Tibial nerve (tissue), 4 donors: ENCODE measurements at places on chromosomes 5 and 9.

DNA sequence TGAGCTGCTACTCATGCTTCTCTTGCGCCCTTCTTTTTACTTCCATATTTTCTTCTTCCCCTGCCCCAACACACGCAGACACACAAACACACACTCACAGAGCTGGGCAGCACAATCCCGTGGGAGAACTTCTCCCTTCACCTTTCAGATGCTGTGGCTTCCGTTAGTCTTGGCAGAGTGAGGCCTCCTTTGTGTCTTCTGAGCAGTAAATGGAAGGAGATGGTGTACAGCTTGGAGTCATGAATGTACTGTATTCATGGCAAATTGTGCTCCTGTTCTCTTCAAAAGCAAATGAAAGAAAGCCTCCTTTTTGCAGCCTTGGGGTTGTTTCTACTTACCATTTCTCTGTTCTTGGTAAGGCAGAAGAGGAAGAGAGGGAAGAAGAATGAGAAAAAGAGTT lies 456.6 kb upstream of the TLE4 start:
- no peak for DNase-seq

GRCh38 chr9:3385871-3386270 lies 139.9 kb downstream of the RFX3 start:
- no peak for DNase-seq

DNA sequence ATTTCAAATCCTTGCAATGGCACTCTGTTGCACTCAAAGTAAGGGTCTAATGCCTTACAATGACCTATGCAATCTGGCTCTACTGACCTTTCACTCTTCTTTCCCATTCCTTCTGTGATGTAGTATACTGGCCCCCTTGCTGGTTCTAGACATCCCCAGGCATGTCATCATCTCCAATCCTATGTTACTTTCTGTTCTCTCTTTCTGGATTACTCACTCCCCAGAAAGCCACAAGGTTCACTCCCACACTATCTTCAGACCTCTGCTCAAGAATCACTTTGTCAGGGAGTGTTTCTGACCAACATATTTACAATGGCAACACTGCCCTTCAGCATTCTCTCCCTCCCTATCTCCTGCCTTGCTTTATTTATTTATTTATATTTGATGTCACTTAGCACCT lies 802.2 kb upstream of the WWC1 start:
- no peak for DNase-seq

GRCh38 chr5:142529626-142530278 lies 156.1 kb downstream of the FGF1 start:
- DNase-seq: no peak

DNA sequence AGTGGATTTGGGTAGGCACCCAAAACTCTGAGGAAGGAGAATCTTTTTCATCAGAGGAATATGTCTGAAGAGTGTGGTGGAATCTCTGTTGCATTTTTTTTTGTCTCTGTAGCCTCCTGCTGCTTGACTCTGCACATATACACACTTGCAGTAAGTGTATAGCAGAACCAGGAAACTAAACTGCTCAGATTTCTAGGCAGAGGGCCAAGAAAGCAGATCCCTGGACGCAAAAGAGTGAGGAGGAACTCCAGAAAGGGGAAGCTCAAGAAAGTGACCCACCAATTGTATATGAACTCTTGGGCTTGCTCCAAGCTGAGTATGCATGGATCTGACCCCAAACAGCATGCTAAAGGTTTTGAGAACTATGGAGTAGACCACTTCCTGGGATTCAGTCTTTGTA lies 181.8 kb downstream of the GADD45G start:
- no peak for DNase-seq

- DNase-seq: no peak
Observed at GRCh38 chr9:115945009-115945431, 208.6 kb upstream of the PAPPA start.

GRCh38 chr5:72597456-72597948 lies 90.3 kb upstream of the ZNF366 start:
- DNase-seq: no peak

GRCh38 chr5:98791001-98791519 lies 17.6 kb downstream of the RGMB start:
- DNase-seq: no peak

GRCh38 chr9:105171589-105171988 lies 72.9 kb upstream of the SLC44A1 start:
- DNase-seq: no peak

- DNase-seq: no peak
Observed at GRCh38 chr9:86324308-86324707, 29.9 kb downstream of the TUT7 start.

DNA sequence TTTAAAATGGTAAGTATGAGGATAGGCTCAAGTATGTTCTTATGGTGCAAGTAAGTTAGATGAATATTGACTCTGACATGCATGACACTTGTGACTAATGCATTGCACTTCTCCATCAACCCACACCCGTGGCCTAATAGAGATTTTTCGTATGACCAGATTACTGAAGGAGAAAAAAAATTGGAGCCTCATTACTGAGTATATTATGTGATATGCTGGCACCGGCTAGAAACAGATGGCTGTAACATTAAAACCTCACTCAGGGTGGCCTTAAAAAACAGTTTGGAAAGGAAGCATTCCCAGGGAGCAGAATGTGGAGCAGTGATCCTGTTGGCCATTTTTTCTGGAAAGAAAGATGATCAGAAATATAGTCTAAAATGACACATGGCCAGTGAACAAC lies 766.4 kb downstream of the PRELID2 start:
- no peak for DNase-seq

DNA sequence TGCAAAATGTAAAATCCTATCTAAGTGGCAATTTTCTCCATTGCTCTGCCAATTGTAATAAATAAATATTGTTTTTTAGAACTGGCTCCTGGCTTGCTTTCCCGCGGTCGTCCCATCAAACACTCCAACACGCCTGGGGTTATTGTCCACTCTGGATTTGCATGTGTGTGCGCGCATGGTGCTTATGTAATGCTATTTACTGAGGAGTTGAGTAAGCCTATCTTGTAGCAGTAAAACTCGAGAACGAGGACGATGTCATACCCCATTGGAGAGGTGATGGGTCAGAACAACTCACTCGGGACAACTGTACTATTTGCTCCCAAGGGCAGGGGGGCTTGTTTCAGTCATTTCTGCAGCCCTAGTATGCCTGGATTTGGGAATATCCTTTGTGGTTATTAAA lies 220.9 kb downstream of the PAX5 start:
- no peak for DNase-seq

- DNase-seq: no peak
Observed at GRCh38 chr5:138849439-138849838, 25.7 kb downstream of the LRRTM2 start.

DNA sequence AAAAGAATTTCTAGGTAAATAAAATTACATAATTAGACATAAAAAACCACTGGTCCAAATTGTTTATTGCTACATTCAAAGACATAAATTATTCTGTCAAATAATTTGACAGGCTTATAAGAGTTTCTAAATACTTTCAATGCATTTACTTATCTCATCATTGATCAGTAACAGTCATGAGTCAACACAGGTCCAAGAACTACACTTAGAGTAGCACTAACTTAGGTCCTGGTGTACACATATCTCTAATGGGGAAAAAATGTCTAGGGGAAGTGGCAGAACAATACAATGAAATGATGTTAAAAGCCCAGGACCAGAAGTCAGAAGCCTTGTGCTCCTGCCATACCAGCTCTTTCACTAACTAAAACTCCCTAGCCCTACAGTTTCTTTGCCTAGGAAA lies 96.5 kb upstream of the SLCO6A1 start:
- no peak for DNase-seq

- DNase-seq: no peak
Observed at GRCh38 chr5:174425271-174425963, 299.0 kb upstream of the MSX2 start.

DNA sequence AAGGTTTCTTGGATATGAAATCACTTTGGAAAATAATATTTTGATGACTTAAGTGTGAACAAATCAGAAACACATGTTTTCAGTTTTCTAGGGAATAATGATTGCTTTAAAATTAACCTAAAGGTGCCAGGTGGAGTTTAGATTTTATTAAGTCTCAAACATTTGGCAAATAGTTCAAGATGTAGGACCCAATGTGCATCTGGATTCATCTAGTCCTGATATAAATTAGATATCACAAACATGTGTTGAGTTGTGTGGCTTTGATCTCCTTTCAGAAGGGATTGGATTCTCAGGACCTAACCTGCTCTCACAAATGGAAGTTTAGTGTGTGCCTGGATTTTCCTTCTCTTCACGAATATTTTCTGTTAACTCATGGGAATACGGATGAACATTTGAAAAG lies 291.4 kb upstream of the ISL1 start:
- DNase-seq: no peak

- no peak for DNase-seq
Observed at GRCh38 chr5:113162770-113163169, 186.2 kb downstream of the DCP2 start.

DNA sequence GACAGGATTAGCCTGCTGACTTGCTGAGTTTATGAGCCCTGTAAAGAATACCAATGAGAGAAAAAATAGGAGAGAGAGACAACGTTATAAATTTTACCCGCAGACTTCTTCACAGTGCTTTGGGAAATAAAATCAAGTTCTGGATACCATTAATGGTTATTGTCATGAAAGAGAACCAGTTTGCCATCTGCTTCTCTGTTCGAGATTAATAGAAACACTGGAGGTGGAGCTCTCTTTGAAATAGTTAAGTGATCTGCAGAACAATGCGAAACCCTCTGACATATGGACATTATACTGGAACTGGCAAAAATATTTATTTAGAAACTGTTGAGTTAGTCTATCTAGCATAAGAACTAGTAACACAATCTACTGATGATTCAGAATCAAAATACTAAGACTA lies 500.7 kb downstream of the CDH12 start:
- no peak for DNase-seq

DNA sequence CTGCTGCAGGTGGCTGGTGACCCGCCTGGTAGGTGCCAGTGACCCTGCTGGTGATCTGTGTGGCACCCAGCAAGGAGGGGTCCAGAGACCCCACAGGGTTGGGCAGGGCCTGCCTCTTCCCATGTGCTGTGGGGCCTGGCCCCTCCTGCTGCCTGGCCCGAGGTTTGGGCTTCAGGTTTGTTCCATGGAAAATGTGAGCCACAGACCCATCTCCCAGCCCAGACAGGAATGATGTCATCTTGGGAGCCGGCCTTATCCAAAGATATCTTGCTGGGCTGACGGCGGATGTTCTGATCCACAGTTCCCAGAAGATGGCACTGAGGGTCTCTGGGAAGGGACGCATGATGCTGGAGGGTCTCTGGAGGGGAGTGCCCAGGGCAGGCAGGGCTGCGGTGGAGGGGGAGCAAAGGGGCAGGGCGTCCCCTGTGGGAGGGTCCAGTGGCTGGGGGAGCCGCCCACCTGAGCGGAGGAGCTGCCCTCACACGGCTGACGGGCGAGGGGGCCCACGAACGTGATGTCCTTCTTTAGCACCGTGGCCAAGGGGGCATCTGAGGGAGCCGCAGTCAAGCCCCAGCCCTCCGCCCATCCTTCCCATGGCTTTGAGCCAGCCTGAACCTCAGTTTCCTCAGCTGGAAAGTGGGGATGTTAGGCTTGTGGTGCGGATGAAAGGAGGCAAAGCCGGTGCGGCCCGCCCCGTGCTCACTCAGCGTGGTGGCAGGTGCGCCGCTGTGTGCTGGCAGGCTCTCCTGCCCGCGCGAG lies 68.1 kb downstream of the COL5A1 start:
- peak; percentile 56 for DNase-seq

DNA sequence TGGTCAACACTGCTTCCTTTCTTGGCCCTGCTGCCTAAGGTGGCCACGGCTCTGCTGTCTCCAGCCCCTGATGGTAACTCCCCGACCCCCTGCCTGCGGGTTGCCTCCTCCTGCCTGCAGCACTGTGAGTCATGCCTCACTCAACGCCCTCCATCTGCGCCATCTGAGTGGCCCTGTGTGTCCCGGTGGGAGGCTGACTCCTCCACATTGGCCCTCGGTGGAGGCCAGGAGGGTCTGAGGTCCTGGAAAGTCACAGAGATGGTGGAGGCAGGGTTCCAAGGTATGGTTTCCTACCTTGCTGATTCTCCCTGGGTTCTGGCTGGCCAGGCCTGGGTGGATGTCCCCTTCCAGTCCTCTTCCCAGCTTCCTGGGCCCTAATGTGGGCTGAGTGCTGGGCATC lies 64.5 kb upstream of the ADAMTS2 start:
- DNase-seq: no peak

- DNase-seq: no peak
Observed at GRCh38 chr5:39164016-39164415, 55.3 kb downstream of the FYB1 start.

GRCh38 chr5:149475777-149476176 lies 75.5 kb downstream of the CSNK1A1 start:
- DNase-seq: no peak

GRCh38 chr5:140565024-140565779 lies 574 bp downstream of the SLC35A4 start:
- no peak for DNase-seq

GRCh38 chr9:129201866-129202265 lies 23.8 kb upstream of the IER5L start:
- no peak for DNase-seq

GRCh38 chr5:64516216-64516615 lies 10.4 kb downstream of the RGS7BP start:
- DNase-seq: no peak

- no peak for DNase-seq
Observed at GRCh38 chr5:174167080-174167910, 121.8 kb downstream of the NSG2 start.

DNA sequence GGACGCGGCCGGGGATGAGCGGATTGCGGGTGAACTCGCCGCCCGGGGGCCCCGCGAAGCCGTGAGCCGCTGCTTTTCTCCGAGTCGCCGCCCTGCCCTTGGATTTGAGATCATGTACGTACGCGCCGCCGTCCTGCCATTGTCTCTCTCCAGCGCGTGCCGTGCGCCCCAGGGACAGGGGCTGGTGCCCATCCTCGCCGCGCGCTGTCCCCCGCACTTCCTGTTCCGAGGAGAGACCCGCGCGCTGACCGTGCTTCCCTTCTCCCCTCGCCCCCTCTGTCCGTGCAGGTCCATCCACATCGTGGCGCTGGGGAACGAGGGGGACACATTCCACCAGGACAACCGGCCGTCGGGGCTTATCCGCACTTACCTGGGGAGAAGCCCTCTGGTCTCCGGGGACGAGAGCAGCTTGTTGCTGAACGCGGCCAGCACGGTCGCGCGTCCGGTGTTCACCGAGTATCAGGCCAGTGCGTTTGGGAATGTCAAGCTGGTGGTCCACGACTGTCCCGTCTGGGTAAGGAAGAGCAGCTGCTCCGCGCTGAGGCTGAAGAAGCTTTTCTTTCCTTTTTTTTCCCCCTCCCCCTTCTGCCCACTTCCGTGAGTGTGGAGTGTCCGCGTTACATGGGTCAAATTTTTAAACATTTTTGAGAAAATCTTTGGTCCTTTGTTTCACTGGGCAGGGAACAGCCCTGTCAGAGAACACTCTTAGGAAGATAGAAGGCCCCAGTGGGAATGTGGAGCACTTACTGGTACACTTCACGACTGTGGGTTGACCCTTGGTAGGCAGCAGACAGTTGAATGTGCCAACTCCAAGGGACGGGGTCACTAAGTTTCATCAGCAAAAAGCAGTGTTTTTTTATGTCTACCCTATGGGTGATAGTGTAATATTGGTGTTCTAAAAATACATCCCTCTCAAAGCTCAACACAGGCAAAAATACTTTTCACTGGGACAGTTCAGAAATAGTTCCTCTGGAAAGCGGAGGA lies 727 bp downstream of the RHOBTB3 start:
- DNase-seq: peak; percentile 38
